ENCODE measurements at places on chromosomes 3 and 15.

GRCh38 chr15:35206060-35206675 is 121.1 kb upstream of the NANOGP8 start:
- no peak for DNase-seq

DNA sequence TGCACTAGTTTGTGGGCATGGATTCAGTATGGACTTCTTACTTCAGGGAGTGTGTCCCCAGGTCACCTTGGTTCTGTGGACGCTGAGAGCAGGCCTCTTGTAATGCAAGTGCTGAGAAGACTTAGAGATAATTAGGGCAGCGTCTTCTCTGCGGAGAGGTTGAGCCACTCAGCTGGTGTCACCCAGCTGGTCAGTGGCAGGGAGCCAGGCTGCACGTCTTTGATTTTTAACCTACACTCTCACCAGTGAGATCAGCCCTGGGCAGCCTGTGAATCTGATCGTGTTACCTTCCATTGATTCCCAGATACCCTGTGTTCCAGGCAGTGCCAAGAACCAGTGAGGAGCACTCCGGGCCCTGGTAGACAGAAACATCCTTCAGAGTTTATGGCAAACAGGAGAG is 92.6 kb downstream of the SLCO3A1 start:
- no peak for DNase-seq

GRCh38 chr15:100681335-100681746 is 79.0 kb downstream of the ASB7 start:
- DNase-seq = no peak

DNA sequence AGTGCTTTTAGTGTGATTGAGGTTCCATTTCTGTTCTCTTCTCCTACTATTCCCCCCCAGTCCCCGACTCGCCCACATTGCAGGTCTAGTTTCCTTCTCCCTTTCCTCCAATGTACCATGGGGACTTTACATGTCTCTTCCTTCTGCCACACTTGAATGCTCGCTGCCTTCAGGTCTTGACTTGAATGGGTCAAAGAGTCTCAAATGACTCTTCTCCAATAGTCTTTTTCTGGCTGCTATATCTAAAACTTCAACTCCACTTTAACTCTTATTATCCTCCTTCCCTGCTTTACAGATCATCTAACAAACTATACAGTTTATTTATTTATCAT is 213.9 kb upstream of the SLC2A2 start:
- no peak for DNase-seq

GRCh38 chr3:38032328-38032865 is 3.0 kb upstream of the PLCD1 start:
- no peak for DNase-seq

All from central memory CD8-positive, alpha-beta T cell (primary cell).